ENCODE measurements at places on chromosomes 12 and 14. TPM values are rescaled to one million over a fixed set of nuclear protein-coding genes. Genes with fewer than 3 reads are reported as not detected.

Gene SLC38A4
- total RNA-seq, result not detected

Gene BCL2L2
- 3.5 TPM for total RNA-seq

Gene BMP4
- not detected for total RNA-seq

Gene CCDC38
- not detected for total RNA-seq

Gene RARG
- total RNA-seq, result 57.8 TPM

Gene HVCN1
- 8.8 TPM for total RNA-seq

Gene CISTR
- not detected for total RNA-seq

- no peaks in the 10 kb centered on the region for H3K27me3 ChIP-seq
- H3K36me3 ChIP-seq, result no peaks in the 10 kb centered on the region
- DNase-seq, result no peak
Measured at GRCh38 chr14:63737582-63738006, 9.7 kb upstream of the SGPP1 start.

- H3K4me1 ChIP-seq, result peaks cover 12% of the 10 kb centered on the region
- H3K27ac ChIP-seq, result no peak overlapping the region
- peak overlapping the region; percentile 75 for H3K4me3 ChIP-seq
- H3K27me3 ChIP-seq, result no peaks in the 10 kb centered on the region
Measured at GRCh38 chr14:22980672-22981089, 1.7 kb downstream of the AJUBA start.

DNA sequence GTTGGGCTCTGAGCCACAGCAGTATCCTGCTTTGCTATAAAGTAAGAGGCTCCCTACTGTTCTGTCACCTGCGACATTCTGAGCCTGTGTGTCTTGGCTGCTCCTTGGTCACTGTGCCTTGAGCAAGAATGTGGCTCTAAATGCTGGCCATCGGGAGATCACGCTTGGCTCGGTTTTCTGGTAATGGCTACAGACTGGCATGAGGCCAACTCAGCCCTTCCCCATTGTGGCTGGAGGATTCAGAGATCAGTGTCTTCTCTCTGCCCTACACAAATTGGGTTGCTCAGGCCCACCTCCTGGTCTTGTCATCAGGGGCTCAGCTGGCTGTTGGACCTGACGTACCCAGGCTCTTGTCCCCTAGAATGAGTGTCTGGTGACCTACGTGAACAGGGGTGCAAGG is 94.5 kb downstream of the PLXNC1 start:
- H3K4me3 ChIP-seq, result no peak overlapping the region
- H3K27me3 ChIP-seq, result no peaks in the 10 kb centered on the region
- peaks cover 4% of the 10 kb centered on the region for H3K36me3 ChIP-seq

DNA sequence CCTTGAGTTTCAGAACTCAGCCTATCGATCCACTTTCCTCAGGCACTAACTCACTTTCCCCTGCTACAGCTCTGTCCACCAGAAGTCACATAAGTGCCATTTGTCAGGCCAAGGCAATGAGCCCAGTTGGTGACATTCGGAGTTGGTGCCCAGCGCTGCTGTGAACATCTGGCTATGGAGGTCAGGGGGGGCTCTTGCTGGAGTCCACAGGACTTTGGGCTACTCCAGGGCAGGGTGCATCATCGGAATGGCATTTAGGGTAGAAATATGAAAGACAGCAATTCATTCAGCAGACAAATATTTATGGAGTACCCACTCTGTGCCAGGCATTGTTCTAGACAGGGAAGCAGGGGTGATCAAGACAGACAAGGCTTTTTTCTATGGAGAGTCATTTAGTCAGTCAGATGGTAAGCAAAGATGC is 1.5 kb upstream of the PPP1CC start:
- peak overlapping the region; percentile 99 for H3K4me3 ChIP-seq
- peaks cover 28% of the 10 kb centered on the region for H3K4me1 ChIP-seq
- no peak for DNase-seq
- peak overlapping the region; percentile 96 for H3K27ac ChIP-seq
- H3K27me3 ChIP-seq, result no peaks in the 10 kb centered on the region

DNA sequence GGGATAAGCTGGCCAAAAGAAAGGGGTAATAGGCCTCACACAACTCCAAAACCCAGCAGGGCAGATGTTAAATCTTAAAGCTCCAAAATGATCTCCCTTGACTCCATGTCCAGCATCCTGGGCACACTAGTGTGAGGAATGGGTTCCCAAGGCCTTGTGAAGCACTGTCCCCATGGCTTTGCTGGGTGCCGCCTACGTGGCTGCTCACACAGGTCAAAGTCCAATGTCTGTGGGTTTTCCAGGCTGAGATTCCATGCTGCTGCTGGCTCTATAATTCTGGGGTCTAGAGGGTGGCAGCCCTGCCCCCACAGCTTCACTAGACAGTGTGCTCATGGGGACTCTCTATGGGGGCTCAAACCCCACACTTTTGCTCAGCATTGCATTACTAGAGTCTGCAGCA is 145.3 kb upstream of the GRIN2B start:
- H3K36me3 ChIP-seq, result no peaks in the 10 kb centered on the region
- no peaks in the 10 kb centered on the region for H3K4me1 ChIP-seq
- no peak overlapping the region for H3K4me3 ChIP-seq
- peaks cover 13% of the 10 kb centered on the region for H3K27me3 ChIP-seq
- DNase-seq, result no peak

- no peak overlapping the region for H3K27ac ChIP-seq
- no peaks in the 10 kb centered on the region for H3K27me3 ChIP-seq
- DNase-seq, result no peak
- no peak overlapping the region for H3K4me3 ChIP-seq
Measured at GRCh38 chr12:92300777-92301176, 155.1 kb upstream of the BTG1 start.

- DNase-seq, result no peak
- H3K27me3 ChIP-seq, result peaks cover 28% of the 10 kb centered on the region
- no peaks in the 10 kb centered on the region for H3K4me1 ChIP-seq
- H3K4me3 ChIP-seq, result no peak overlapping the region
- H3K27ac ChIP-seq, result no peak overlapping the region
- no peaks in the 10 kb centered on the region for H3K36me3 ChIP-seq
Measured at GRCh38 chr14:24952851-24953666, 96.9 kb downstream of the STXBP6 start.

- H3K4me3 ChIP-seq, result no peak overlapping the region
- no peaks in the 10 kb centered on the region for H3K4me1 ChIP-seq
- no peak overlapping the region for H3K27ac ChIP-seq
- DNase-seq, result no peak
- H3K36me3 ChIP-seq, result peaks cover 4% of the 10 kb centered on the region
Measured at GRCh38 chr14:103228076-103228806, 105.0 kb downstream of the TNFAIP2 start.

DNA sequence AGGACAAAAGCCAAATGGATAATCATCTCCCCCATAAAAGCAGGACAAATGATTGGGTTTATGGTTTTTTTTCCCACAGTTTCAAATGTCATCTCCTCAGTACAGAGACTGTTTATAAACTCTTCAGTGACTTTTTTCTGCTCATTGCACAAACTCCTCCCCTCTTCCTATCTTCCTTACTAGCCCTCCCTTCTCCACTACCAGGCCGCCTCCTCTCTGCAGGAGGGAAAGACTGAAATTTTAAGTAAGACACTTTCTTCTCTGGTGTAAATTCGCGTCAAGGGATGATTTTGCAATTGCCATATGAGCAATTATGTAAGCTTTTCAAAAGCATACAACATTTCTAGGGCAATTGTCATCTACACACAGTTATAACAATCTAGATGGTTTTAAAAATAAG is 37.0 kb downstream of the BTG1 start:
- no peak overlapping the region for H3K4me3 ChIP-seq
- H3K27ac ChIP-seq, result peak overlapping the region; percentile 87
- no peak for DNase-seq
- no peaks in the 10 kb centered on the region for H3K27me3 ChIP-seq

DNA sequence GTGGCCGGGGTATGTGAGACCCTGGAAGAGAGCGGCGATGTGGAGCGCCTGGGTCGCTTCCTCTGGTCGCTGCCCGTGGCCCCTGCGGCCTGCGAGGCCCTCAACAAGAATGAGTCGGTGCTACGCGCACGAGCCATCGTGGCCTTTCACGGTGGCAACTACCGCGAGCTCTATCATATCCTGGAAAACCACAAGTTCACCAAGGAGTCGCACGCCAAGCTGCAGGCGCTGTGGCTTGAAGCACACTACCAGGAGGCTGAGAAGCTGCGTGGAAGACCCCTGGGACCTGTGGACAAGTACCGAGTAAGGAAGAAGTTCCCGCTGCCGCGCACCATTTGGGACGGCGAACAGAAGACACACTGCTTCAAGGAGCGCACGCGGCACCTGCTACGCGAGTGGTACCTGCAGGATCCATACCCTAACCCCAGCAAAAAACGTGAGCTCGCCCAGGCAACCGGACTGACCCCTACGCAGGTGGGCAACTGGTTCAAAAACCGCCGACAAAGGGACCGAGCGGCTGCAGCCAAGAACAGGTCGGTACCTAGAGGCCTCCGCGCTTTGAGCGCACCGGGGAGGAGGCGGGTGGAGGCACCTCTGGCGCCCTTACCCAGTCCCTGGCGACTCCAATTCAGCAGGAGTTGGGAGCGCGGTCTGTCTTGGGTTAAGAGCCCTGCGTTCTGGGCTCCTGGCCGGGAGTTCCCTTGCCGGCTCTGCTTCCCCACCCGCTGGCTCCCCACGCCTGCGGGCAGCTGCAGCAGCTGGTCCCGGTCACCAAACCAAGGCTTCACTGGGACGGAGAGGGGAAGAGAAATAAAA is 700 bp downstream of the SIX6 start:
- H3K4me1 ChIP-seq, result peaks cover 11% of the 10 kb centered on the region
- no peaks in the 10 kb centered on the region for H3K36me3 ChIP-seq
- H3K4me3 ChIP-seq, result peak overlapping the region; percentile 70
- H3K27me3 ChIP-seq, result peaks cover 82% of the 10 kb centered on the region

GRCh38 chr14:51653079-51653774 is 1.5 kb downstream of the FRMD6 start:
- H3K4me1 ChIP-seq, result peaks cover 11% of the 10 kb centered on the region
- H3K27me3 ChIP-seq, result peaks cover 37% of the 10 kb centered on the region
- H3K4me3 ChIP-seq, result peak overlapping the region; percentile 84
- H3K36me3 ChIP-seq, result no peaks in the 10 kb centered on the region

- no peak for DNase-seq
- peaks cover 5% of the 10 kb centered on the region for H3K36me3 ChIP-seq
- H3K27me3 ChIP-seq, result no peaks in the 10 kb centered on the region
- peaks cover 7% of the 10 kb centered on the region for H3K4me1 ChIP-seq
- H3K27ac ChIP-seq, result peak overlapping the region; percentile 8
- no peak overlapping the region for H3K4me3 ChIP-seq
Measured at GRCh38 chr12:104340925-104341611, 37.5 kb downstream of the EID3 start.

GRCh38 chr14:59354666-59355065 is 110.5 kb downstream of the GPR135 start:
- H3K27me3 ChIP-seq, result no peaks in the 10 kb centered on the region
- peaks cover 2% of the 10 kb centered on the region for H3K4me1 ChIP-seq
- no peak overlapping the region for H3K4me3 ChIP-seq
- peaks cover 14% of the 10 kb centered on the region for H3K36me3 ChIP-seq

DNA sequence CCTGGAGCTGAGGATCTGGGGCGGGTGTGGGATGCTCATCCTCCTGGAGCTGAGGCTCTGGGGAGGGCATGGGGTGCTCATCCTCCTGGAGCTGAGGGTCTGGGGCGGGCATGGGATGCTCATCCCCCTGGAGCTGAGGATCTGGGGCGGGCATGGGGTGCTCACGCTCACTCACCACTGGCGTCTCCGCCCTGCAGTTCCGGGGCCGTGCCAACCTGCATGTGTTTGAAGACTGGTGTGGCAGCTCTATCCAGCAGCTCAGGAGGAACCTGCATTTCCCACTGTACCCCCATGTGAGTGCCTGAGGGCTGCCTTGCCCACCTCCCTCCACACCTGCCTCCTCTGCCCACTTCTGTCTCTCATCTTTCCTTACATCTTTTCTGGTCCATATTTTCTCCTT is 84.4 kb downstream of the B4GALNT3 start:
- DNase-seq, result no peak
- H3K27me3 ChIP-seq, result peaks cover 14% of the 10 kb centered on the region
- no peak overlapping the region for H3K27ac ChIP-seq
- H3K36me3 ChIP-seq, result peaks cover 6% of the 10 kb centered on the region
- H3K4me1 ChIP-seq, result peaks cover 27% of the 10 kb centered on the region
- no peak overlapping the region for H3K4me3 ChIP-seq

DNA sequence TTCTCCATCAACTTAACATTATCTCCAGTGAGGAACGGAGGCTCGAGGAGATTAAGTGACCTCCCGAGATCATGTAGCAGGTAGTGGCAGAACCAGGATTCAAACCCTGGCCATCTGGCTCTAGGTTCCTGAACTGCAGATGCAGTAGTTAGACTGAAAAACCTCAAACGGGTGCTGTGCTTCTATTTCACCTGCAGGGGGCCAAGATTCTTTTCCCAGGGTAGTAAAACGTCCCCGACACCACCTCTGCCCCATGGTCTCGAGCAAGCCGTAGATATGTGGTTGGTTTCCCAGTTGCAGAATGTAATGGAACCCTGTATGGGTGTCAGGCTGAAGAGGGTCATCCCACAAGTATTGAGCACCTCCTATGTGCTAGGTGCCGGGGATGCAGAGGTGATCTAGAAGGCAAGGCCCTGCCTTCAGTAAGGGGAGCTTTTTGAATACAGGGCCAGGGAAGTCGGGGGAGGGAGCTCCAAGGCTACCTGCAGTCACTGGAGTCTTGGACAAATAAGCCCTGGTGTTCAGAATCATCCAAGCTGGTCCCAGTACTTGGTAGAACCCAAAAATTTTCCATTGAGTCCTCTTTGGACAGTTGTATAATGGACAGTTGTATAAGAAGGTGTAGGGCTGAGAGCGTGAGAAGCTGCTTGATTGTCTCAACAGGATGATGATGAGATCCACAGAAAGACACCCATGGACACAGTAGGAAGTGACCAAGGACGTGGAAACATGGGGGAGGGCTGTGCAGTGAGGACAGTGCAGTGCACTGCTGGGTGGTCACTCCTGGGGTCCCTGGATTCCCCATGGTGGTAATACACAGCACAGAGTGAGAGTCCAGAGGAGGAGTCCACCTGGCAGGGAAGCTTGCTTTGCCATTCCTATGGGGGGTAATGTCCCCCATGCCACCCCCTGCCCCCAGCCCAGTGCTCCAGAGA is 197.2 kb downstream of the CHST11 start:
- H3K4me3 ChIP-seq, result peak overlapping the region; percentile 19
- no peak for DNase-seq
- peaks cover 53% of the 10 kb centered on the region for H3K4me1 ChIP-seq
- no peaks in the 10 kb centered on the region for H3K27me3 ChIP-seq

- H3K4me1 ChIP-seq, result no peaks in the 10 kb centered on the region
- DNase-seq, result no peak
- H3K4me3 ChIP-seq, result no peak overlapping the region
- H3K27ac ChIP-seq, result no peak overlapping the region
- H3K27me3 ChIP-seq, result no peaks in the 10 kb centered on the region
- no peaks in the 10 kb centered on the region for H3K36me3 ChIP-seq
Measured at GRCh38 chr14:31320216-31320615, 100.1 kb downstream of the HEATR5A start.

DNA sequence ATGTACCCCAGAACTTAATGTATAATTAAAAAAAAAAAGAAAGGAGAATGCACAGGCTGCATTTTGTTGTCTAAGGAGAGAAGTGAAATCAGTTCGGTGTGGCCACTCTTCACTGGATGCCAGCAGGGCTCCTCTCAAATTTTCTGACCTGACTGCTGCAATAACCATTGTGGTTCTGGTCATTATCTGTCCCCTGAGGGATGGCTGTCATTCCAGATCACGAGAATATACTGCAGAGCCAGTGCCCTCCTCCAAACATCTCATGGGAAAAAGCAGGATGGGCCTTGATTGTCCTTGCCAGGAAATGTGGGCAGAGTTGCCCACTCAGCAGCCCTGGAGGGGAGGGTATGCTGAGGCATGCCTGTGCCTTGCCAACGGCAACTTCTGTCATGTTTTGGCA is 139.1 kb downstream of the SLC8A3 start:
- peaks cover 3% of the 10 kb centered on the region for H3K4me1 ChIP-seq
- H3K27ac ChIP-seq, result no peak overlapping the region
- DNase-seq, result no peak
- H3K36me3 ChIP-seq, result peaks cover 2% of the 10 kb centered on the region
- H3K27me3 ChIP-seq, result peaks cover 37% of the 10 kb centered on the region

- no peak overlapping the region for H3K4me3 ChIP-seq
- DNase-seq, result no peak
- peaks cover 55% of the 10 kb centered on the region for H3K27me3 ChIP-seq
- H3K36me3 ChIP-seq, result peaks cover 2% of the 10 kb centered on the region
Measured at GRCh38 chr14:64815257-64815656, 64.5 kb downstream of the SPTB start.

Data from T-helper 17 cell (primary cell).